GM23248 (cell line): ENCODE measurements at places on chromosomes 3 and 15. TPM values are rescaled to one million over a fixed set of nuclear protein-coding genes. Genes with fewer than 3 reads are reported as not detected.

Gene GOLGA6L10
- not detected in 2 replicates for polyA plus RNA-seq

Gene ALDH1L1
- polyA plus RNA-seq = not detected in 2 replicates

Gene AGTR1
- polyA plus RNA-seq = 3.6 and 4.0 TPM in 2 replicates

Gene CALML4
- 0.54 and 1.1 TPM in 2 replicates for polyA plus RNA-seq

Gene ACKR4
- polyA plus RNA-seq = 13.4 and 14.8 TPM in 2 replicates

DNA sequence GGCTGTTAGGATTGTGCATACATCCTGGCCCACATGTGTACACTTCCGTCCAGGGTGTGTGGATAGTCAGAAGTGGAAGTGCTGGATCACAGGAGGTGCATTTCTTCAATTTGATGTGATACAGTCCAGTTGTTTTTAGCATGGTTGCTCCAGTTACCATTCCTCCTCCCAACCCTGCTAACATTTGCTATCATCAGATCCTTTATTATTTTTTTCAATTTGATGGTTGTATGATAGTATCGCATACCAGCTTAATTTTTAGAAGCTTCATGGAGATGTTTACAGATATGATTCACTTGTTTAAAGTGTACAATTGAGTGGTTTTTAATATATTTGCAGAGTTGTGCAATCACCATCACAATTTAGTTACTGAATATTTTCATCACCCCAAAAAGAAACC, 202.7 kb downstream of the ITPR1 start:
- no peak for DNase-seq
- no peak overlapping the region for H3K27ac ChIP-seq
- no peaks in the 10 kb centered on the region for H3K4me1 ChIP-seq
- H3K36me3 ChIP-seq = no peaks in the 10 kb centered on the region

DNA sequence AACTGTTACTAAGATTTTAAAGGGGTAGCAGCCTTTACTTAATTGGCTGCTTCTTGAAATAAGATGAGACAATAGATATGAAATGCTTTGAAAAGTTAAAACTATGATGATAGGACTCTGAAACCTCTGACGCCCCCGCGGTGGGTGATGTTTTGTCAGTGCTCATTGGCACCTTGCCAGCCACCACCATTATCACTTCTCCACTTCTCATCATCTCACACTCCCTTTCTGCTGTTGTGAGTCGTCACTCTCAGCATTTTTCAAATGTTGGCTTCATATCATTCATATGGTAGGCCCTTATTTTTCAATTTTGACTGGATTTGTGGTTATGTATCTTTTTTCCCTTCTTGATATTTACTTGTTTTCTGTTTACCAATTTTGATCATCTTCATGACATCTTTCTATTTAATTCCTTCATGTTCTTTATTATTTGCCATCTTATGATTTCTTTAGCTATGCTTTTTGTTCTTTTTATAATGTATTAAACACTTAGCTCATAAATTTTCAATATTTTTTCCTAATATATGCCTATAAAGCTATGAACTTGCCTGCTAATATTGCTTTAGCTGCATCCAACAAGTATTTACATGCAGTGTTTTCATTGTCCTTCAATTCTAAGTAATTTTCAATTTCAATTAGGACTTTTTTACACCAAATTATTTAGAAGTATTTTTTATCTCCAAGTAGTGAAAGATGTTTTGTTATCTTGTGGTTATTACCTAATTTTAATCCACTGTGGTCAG, 30.3 kb upstream of the SKOR1 start:
- H3K4me1 ChIP-seq = no peaks in the 10 kb centered on the region
- no peaks in the 10 kb centered on the region for H3K27me3 ChIP-seq
- DNase-seq = no peak
- H3K36me3 ChIP-seq = peaks cover 3% of the 10 kb centered on the region; the same call in 1 of the 2 replicates
- H3K27ac ChIP-seq = no peak overlapping the region

DNA sequence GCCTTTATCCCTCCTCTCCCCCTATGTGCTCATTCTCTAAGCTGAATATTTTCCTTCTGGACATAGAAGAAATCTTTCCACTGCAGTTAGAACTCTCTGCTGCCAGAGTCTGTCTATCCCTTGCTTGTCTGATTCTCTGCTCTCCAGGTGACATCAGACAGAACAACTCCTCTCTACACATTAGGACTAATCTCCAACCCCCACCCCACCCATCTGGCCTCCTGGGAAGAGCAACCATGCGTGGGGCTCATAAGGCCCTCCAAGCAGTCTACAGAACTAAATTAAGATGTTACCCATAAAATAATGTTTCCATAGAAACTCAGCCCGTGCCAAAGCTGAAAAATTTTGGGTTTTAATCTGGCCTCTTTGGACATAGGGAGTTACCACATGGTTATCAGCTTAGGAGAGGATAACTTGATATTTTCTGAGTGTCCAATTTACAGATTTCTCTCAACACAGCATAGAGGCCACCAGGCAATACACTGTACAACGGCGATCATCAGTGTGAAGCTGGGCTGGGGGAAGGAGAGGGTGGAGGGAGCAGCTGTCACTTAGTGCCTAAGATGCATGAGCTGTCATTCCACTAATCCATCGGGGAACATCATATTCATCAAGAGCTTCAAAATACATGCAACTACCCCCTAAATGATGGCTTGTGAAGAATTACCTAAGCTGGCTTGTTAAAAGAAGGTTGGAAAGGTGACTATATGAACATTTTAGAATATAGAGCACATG, 199.4 kb downstream of the CLSTN2 start:
- DNase-seq = no peak
- H3K4me3 ChIP-seq = no peak overlapping the region

DNA sequence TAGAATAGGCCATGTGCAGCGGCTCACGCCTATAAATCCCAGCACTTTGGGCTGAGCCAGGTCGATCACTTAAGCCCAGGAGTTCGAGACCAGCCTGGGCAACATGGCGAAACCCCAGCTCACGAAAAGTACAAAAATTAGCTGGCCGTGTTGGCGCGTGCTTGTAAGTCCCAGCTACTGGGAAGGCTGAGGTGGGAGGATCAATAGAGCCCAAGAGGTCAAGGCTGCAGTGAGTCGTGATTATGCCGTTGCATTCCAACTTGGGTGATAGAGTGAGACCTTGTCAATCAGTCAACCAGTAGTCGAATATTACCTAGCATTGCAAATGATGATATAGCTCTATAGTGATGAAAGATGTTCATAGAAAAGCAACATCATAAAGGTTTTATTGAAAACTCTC, 51.9 kb downstream of the USP8 start:
- DNase-seq = no peak
- H3K27me3 ChIP-seq = no peaks in the 10 kb centered on the region
- no peak overlapping the region for H3K4me3 ChIP-seq
- H3K36me3 ChIP-seq = peaks cover 32% of the 10 kb centered on the region

DNA sequence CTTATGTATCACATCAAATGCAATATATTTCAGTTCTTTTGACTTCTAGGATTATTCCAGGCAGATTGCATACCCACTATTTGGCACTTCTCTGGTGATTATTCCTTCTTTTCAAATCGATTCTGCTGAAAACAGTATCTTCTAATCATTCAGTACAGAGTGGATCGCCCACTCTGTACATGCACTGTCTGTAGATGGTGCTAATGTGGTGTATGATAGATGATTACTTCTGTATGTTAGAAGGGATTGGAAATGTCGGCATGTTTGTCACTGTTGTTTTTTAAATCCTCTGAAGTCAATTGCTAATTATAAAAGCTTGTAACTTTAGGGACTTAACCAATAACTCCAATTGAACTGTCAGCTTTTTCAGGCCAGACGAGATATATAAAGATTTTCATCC, 642.5 kb downstream of the GRM7 start:
- no peaks in the 10 kb centered on the region for H3K4me1 ChIP-seq
- H3K27me3 ChIP-seq = no peaks in the 10 kb centered on the region
- H3K36me3 ChIP-seq = no peaks in the 10 kb centered on the region
- H3K4me3 ChIP-seq = no peak overlapping the region
- no peak overlapping the region for H3K27ac ChIP-seq
